CD4-positive, alpha-beta memory T cell (primary cell): ENCODE measurements at places on chromosomes 11 and 22. TPM values are rescaled to one million over a fixed set of nuclear protein-coding genes. Genes with fewer than 3 reads are reported as not detected.

- DNase-seq, result no peak
Measured at GRCh38 chr11:76962583-76963416, 71.4 kb upstream of the B3GNT6 start.

DNA sequence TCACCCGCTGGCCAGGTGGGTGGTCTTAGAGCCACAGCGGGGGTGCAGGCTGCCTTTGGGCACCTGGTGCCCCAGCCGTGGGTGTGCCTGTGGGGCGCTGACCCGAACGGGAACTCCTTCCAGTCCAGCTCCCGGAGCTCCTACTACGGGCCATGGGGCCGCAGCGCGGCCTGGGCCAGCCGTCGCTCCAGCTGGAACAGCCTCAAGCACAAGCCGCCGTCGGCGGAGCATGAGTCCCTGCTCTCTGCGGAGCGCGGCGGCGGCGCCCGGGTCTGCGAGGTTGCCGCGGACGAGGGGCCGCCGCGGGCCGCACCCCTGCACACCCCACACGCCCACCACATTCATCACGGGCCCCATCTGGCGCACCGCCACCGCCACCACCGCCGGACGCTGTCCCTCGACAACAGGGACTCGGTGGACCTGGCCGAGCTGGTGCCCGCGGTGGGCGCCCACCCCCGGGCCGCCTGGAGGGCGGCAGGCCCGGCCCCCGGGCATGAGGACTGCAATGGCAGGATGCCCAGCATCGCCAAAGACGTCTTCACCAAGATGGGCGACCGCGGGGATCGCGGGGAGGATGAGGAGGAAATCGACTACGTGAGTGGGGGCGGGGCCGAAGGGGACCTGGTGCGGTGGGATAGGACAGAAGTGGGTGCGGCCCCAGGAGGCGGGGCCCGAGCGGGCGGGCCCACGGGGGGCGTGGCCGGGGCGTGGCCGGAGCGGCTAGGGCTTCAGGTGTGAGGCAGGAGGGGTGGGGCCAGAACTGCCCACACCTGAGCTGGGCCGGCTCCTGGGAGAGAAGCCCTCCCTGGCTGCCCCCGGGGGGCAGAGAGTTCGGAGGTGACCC, 91.5 kb downstream of the CACNA1I start:
- DNase-seq, result peak; percentile 83

The ACRV1 gene
- total RNA-seq, result not detected

The RPLP2 gene
- total RNA-seq, result 5,155 TPM

DNA sequence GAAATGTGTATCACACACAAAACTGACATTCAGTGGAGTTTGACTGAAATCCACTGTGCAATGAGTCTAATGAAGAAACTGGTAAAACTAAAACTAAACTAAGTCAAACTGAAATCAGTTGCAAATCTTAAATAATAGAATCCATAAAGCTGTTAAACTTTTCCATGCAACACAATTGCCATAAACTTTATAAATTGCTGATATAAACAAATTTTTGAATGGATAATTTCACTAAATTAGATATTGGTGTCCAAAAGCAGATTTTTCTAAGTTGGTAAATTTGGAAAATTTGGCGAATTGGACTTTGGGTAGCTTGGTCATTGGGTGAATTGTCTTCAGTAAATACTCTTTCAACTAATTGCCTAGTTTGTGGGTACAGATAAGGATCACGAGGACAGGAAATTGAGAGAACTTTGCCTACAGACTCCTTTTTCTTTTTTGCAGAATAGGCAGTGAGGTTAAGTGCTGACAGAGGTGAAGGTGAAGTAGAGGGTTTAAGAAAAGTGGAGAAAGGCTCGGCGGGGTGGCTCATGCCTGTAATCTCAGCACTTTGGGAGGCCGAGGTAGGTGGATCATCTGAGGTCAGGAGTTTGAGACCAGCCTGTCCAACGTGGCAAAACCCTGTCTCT, 12.8 kb downstream of the MRPL17 start:
- peak; percentile 35 for DNase-seq

The CEP126 gene
- total RNA-seq, result 2.4 TPM

- DNase-seq, result no peak
Measured at GRCh38 chr11:122178795-122179194, 62.8 kb upstream of the BLID start.

DNA sequence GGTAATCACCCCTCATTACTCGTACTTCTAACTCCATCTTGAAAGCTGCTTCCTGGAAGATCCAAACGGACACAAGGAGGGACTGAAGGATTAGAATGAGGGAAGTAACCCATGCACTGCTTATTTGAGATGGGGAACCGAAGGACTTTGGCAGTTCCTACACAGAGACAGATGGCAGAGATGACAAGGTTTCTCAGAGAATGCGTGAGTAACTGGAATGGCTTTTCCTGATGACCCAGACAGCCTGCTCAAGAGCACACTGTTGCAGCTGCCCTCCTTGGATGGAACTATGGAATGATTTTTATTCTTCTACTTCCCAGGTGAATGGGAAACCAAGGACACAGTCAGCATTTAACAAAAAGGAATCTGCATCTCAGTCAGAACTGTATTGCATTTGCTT, 7.3 kb downstream of the KCNJ11 start:
- no peak for DNase-seq

The LRRC32 gene
- 0.38 TPM for total RNA-seq

DNA sequence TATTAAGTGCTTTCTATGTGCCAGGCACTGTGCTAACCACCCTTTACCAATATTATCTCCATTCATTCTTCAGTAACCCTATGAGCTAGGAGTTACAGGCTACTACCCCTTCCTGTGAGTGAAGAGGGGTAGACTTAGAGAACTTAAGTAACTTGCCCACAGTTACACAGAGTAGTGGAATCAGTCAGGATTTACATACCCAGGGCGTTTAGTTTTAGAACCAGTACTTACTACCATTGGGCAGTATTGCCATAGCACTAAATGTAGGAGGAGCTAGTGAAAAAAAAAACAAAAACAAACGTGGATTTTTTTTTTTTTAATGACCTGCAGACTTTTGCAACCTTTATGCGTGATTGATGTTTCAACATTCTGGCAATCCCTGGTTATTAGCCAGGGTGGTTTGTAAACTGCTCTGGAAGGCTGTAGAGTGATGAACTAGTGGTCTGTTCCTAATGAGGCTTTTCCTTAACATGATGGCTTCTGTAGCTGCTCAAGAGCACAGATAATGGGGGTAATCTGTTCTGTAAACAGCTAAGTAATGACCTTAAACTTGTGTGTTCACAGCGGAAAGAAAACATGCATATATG, 11.4 kb downstream of the TBCEL start:
- no peak for DNase-seq

- no peak for DNase-seq
Measured at GRCh38 chr11:38448284-38448683, 1850.2 kb upstream of the RAG2 start.

DNA sequence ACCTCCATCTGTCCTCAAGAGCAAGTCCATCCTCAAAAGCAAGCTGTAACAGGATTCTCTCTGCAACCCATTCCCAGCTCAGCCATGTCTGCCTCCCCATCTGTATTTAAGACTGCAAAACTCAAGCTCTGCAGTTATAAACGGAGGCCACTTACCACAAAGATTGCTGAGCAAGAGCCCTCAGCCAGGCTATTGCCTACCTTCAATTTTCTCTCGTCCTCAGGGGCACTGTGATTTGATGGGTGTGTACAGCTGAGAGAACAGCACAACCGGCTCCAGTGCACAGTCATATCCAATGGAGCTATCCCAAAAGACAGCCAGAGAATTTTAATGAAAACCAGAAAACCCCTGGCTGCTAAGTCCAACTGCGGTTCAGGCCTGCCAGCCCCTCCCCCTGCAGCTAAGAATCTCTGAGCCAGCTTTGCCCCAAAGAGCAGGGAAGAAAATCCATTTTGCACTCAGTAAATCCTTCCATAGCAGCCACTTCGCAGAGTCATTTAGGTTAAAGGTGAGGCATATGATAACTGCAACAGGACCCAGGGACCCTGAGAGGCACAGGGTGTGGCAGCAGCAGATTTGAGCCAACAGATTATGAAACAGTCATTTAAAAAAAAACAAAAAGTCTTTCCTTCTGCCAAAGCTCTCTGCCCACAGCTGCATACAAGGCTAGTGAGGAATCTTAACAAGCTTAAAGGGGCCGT, 37.6 kb downstream of the RAB30 start:
- DNase-seq, result no peak

DNA sequence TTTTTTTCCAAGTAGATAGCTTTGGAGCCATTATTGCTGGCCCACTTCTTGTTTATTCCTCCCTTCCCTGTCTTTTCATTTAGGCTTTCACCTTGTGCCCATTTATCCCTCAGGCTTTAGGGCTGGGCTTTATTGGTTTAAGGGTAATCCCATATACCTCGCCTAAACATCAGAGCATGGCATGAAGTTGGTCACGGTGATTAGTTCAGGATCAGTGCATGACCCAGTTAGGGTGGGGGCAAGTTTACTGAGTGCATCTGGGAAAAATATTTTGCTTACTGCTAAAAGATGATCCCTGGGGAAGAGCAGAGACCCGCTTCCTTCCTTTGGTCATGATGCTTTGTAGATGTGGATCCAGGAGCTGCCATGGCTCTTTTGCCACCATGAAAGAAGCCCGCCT, 153.3 kb upstream of the NECTIN1 start:
- DNase-seq, result no peak

The NXPE1 gene
- total RNA-seq, result not detected

DNA sequence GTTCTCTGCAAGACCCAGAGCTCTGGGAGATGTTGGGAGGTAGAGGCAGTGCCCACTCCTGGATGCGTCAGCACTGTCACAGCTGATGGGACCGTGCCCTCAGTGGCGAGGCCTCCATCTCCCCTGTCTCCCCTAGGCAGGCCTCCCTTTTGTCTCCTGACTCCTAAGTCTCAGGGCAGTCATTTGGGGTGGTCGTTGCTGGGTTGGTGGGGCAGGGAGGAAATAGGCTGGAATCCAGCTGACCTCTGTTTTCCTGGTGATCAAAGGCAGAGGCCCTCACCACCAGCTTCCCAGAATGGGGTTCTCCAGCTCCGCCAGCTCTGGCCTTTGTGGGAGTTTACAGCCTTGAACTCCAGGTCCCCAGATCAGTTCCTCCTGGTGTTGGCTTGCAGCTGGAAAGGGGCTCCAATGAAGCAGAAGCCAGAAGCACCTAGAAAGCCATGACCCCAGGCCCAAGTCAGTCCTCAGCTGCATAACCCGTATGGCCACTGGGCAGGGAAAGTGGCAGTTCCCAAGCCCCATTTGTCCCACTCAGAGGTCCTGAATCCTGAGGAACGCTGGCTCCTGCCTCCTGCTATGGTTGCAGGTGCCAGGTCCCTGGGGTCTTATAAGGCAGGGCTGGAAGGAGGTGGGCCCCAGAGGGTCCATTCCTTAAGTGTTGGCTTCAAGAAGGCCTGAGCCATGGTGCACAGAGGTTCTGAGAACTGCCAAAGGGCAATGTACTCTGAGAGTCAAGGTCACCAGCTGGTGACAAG, 7.3 kb upstream of the FXYD2 start:
- no peak for DNase-seq

The IGF2 gene
- not detected for total RNA-seq

DNA sequence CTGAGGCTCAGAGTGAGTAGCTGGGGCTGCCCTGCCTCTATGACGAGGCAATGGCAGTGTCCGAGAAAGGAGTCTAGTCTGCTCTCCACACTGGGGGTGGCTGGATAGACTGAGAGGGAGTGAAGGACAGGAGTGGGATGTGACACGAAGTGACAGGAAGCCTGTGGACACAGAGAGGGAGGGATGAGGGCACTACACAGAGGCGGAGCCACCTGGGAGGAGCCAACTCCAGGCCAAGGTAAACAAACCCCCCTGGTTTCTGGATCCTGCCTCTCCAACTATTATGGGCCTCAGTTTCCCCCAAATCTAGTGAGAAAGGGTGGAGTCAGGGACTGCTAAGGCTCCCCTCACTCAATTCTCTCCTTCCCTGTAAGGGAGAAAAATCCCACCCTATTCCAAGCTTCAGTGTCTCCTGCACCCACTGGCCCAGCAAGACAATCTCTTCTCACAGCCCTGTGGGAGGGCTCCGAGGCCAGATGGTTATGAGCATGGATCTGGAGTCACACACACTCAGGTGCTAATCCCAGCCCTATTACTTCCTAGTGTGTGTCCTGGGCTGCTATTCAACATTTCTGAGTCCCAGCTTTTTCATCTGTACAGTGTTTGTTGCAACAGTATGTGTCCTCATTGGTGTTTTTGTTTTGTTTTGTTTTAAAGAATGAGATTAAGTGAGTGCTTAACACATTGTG, 24.9 kb downstream of the ASPHD2 start:
- no peak for DNase-seq

The C11orf86 gene
- total RNA-seq, result not detected

GRCh38 chr11:82384308-82384707, 349.4 kb downstream of the FAM181B start:
- no peak for DNase-seq

The TEX54 gene
- not detected for total RNA-seq

DNA sequence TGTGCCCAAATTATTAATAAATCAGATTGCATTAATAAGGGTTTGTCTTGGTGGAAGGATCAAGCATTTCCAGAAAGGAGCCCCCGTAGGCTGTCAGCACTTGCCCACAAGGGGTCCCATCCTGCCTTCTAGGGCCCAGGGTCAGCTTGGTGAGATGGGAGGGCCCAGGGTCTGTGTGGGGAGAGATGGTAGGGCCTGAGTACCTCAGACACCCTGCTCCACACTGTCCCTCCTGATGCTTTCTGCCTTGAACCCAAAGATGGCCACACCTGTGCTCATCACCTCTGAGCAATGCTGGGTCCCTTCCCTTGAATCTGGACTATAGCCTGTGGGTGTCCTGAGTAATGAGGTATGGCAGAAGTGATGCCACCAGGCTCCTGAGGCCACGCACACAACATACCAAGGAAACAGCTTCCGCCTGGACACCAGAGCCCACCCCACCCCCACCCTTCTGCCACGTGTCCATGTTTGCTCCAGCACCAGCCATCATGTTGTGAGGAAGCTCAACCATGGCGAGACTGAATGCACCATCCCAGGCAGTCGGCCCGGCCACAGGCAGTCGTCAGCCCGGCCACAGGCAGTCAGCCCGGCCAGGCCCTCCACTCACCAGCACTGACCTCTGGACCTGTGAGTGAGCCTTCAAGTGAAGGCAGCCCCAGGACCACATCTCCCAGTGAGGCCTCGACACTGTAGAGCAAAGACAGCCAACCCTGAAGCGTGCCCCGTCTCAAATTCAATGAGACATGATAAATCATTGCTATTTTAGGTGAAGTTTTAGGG, 6.8 kb downstream of the BET1L start:
- DNase-seq, result no peak

DNA sequence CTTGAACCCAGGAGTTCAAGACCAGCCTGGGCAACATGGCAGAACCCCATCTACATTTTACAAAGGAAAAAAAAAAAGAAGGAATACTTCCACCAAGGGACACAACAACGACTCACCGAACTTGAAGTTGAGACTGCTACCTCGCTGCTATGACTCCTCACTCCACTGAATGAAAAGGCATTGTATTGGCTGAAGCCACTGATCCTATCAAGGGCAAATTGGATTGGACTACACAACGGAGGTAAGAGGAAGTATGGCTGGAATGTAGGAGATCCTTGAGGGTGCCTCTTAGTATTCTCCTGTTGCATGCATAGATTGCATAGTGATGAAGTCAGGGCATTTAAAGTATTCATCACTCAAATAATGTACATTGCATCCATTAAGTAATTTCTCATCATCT, 97.9 kb downstream of the CWF19L2 start:
- DNase-seq, result no peak

GRCh38 chr22:22810018-22810427, 77.6 kb upstream of the IGLL5 start:
- peak; percentile 76 for DNase-seq

GRCh38 chr11:124276081-124276480, 19.9 kb downstream of the OR8G5 start:
- DNase-seq, result no peak

The EHBP1L1 gene
- 151 TPM for total RNA-seq

The C1QTNF5 gene
- not detected for total RNA-seq

GRCh38 chr11:76330651-76331050, 50.3 kb downstream of the THAP12 start:
- DNase-seq, result no peak

GRCh38 chr22:23107487-23108248, 34.1 kb downstream of the RSPH14 start:
- DNase-seq, result no peak

The SEZ6L gene
- not detected for total RNA-seq
